Glutamatergic neuron (in vitro differentiated cells): ENCODE measurements at places on chromosomes 13 and 19.

GRCh38 chr19:19858751-19859150 is 6.9 kb upstream of the ZNF253 start:
- no peak for DNase-seq

- DNase-seq = no peak
These were observed 22.6 kb upstream of the MTIF3 start for GRCh38 chr13:27472941-27473340.

GRCh38 chr19:6015841-6016545 is 38.1 kb upstream of the RANBP3 start:
- no peak for DNase-seq

- DNase-seq = no peak
These were observed 1.2 kb upstream of the EEF2 start for GRCh38 chr19:3986260-3987041.
